B cell (primary cell): ENCODE measurements at places on chromosomes 16 and 17.

DNA sequence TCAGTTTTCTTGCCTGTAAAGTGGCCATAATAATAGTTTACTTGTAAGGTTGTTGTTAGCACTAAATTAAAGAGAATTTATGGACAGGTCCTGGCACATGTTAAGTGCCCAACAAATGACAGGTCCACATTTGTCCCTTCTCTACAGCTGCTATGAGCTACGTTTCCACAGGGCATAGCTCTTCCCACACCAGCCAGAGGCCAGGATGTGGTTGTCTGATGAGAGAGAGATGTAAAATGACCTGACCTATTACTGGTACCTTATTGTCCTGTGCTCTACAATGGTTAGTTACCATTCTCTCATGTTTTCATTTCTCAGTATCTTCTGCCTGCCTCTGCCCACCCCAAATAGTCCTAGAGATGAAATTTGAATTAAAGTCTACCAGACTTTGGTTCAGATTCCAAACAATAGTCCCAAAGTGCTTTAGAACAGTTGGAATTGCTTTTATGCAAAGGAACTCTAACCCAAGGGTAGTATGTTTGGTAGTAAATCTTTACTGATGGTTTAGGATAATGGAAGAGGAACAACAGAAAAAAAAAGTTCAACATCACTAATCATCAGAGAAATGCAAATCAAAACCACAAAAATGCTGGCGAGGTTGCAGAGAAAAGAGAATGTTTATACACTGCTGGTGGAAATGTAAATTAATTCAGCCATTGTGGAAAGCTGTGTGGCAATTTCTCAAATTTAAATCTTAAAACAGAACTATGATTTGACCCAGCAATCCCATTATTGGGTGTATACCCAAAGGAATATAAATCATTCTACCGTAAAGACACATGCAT lies 57.1 kb upstream of the ANKFN1 start:
- no peak for DNase-seq

DNA sequence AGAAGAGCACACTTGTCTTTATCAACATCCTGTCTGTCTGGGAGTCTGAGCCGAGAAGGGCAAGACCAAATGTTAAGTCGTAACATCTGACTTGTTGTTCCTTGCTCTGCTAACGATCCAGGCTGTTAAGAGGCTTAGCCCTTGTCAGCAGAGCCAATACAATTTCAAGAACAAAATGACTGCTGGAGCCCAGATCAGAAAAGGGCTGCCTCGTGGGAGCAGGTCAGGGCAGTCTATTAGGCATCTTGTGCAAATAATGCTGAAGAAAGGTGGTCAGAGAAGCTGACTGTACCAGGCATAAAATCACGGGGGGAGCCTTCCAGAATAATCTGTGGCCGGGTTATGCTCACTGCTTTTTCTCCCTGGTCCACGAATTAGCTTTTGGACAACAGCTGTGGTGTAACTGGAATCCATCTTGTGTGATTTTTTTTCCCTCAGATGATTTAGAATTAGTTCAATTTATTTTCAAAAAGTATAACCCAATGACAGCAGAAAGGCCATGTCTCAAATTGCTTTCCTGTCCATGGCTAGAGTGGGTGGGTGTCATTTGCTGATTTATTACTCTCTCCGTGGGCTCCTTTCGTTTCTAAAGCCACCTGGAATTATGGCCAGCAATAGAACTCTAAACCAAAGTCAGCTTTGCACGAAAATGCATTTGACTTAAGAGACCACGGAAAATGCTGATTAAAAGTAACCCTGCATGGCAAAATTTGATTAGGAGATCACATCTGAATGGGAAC lies 221.1 kb upstream of the HSBP1 start:
- no peak for DNase-seq

GRCh38 chr16:86634292-86634691 lies 55.9 kb downstream of the FOXL1 start:
- DNase-seq: no peak

DNA sequence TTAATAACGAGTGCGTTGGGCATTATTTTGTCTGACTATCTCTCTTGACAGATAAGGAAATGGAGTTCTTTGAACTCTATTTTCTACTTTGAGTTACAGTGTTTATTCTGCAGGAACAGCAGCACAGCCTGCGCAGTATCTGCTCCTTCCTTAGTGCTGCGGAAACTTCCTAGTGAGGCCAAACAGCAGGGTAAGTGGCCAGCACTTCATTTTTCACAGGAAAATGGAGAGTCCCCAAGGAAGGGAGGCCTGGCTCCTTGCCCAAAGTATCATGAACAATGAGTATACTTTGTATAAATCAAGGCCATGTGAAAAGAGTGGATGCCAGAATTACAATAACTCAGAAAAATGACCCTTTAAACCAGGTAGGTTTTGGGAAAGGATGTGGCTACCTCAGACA lies 140.6 kb downstream of the VPS53 start:
- no peak for DNase-seq

- DNase-seq: no peak
These were observed 125.2 kb upstream of the SDK2 start for GRCh38 chr17:73769479-73769878.

DNA sequence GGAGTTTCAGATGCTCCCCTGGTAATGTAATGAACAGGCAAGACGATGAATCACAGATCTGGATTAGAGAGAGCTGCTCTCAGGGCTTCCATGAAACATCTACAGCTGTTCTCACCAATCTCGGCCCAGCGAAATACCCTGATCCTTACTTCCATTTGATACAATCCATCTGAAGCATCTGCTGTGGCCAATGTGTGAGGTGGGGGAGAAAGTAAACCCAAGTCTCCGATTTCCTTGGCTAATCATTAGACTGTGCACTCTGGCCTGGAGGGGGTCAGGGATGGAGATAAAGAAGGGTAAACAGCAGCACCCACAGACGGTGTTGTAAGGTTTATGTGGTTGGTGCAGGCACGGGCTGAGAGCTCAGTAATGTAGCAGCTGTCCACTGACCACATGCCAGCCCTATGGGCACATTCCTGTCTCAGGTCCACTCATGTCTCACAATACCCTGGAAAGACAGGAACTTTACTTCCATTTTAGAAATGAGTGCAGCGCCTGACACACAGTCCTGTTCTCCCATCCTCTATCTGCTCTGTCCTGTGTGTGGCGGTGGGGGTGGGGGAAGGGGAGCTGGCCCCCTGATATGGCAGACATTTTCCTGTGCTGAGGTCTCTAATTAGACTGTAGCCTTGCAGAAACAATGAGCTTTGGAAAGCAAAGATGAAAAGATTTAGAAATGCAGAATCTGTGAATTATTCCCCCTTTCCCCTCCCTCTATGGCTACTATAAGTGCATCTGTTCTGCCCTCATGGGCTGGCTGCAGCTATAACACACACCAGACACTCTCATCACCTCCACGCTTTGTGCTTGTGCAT lies 48.3 kb upstream of the ERN1 start:
- no peak for DNase-seq

DNA sequence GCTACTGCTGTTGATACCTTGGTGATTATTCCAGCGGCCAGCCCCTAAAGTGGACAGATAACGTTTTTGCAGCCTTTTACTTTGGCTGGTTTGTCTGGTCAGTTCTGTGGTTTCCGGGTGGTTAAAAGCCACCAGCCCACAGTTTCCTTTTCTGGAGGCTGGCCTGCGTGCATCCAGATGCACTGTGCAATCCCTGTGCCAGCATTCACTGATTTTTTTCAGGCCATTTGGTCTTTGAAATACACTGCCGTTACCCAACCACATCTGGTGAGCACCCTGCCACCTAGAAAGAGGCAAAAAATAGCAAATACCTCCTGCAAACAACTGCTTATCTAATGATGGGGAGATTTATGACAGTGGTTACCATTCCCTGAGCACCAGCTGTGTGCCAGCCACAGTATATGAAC lies 797 bp downstream of the NUDT7 start:
- DNase-seq: no peak

DNA sequence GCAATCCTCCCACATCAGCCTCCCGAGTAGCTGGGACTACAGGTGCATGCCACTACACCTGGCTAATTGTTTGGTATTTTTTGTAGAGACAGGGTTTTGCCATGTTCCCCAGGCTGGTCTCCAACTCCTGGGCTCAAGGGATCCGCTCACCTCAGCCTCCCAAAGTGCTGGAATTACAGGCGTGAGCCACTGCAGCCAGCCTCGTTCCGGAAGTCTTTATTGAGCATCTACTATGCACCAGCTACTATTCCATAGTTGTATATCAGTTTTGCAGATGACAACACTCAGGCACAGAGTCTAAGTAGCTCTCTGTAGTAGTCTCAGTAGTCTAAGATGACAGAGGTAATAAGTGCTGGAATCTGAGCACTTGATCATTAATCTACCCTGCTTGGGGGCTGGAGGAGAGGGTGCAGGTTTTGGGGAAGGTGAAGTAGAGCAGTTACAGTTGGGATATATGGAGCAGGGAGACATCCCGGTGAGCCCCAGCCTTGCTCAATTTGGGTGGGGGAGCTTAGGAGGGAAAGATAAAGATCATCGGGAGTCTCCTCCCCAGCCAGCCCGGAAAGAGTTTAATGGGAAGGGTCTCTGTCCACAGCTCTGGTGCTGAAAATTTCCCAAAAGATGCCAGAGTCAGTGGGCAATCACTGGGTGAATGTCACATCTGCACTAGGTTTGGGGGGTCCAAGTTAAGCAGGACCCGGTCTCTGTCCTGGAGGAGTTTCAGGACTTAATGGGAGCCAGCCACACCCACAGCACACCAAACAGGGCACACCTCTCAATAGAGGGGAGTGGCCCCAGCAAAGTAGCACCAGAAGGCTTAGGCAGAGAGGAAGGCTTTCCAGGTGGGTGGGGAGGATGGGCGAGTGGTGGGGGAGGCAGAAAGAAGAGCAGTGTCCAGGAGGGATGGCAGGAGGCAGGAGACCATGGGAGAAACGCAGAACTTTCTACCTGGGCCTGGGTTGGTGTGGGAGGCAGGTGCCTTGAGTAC lies 1.7 kb downstream of the OTOP3 start:
- DNase-seq: no peak

DNA sequence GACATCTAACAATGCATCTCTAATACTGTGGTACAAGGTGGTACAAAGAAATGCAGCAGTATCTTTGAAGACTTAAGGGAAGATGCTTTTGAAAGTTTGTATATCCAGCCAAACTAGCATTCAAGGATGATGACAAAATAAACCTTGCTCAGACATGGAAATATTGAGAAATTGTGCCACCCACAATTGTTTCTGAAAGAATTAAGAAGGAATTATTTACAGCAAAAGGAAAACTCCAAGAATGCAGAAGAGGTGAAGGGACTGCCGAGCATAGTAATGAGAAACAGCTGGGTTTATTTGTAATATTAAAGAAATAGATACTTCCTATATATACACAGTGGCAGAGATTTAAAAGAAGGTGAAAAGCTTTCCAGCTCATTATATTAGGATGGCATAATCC lies 29.5 kb downstream of the PMFBP1 start:
- DNase-seq: no peak

DNA sequence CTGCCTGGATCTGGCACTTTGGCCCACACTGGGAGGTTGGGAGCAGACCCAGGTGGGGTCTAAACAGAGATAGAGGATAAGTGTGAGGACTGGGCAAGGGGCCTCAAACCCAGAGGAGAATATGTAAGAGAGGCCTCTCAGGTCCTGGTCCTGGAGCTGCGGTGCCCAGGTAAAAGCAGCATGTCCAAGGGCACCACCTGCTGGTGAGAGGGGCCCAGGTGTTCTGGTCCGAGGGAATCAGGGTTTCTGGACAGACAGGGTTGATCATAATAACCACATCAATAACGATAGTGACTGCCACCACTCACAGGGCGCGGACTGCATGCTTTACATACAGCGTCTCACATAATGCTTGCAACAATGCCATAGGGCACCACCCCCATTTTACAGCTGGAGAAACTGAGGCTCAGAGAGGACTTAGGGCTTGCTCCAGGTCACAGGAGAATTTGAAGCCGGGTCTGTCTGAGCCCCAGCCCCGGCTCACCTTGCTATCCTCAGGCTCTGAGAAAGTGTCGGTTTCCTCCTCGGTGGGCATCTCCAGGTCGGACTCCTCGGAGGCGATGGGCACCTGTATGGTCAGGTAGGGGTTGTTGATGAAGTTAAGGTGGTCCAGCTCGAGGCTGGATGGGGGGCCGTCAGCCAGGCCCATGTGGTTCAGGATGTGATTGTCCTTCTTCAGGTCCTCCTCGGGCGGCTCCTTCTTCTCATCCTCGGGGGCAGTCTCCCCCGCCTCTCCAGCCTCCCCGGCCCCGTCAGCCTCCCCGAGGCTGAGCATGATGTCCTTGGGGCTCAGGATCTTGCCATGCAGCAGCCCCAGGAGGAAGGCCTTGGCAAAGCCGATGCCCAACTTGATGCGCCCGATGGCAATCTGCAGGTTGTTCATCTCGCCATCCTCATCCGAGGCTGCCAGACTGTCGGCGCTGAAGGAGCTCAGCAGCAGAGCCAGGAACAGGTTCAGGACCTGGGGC lies 19.1 kb upstream of the CD79B start:
- DNase-seq: peak; percentile 80

GRCh38 chr17:15492791-15493692 lies 25.6 kb upstream of the CDRT4 start:
- DNase-seq: no peak

GRCh38 chr16:72508191-72508590 lies 336.2 kb upstream of the PMFBP1 start:
- DNase-seq: no peak

DNA sequence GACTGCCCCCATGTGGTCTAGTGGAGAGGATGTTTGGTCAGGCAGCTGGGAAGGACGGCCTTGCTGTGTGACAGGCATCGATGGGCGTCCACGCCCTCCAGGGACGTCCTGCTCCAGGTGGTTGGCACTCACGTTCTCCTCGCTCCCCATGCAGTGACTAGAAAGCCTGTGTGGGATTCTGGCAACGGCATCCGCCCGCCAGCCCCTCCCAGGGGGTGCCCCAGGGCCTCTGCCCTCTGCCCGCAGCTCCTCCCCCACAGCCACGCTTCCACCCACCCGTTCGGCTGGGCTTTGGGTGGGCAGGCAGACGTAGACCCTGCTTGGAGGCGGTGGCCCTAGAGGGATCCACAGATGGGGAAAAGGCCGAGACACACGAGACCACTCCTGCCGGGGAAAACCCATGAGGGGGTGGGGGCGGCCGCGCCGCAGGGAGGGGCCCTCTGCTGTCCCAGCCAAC lies 4.7 kb upstream of the IL17C start:
- no peak for DNase-seq

GRCh38 chr17:66416207-66416940 lies 114.0 kb downstream of the PRKCA start:
- no peak for DNase-seq

GRCh38 chr16:22646948-22647556 lies 136.4 kb downstream of the NPIPB5 start:
- no peak for DNase-seq

- no peak for DNase-seq
These were observed 41.1 kb downstream of the TNRC6C start for GRCh38 chr17:77999413-78000173.

DNA sequence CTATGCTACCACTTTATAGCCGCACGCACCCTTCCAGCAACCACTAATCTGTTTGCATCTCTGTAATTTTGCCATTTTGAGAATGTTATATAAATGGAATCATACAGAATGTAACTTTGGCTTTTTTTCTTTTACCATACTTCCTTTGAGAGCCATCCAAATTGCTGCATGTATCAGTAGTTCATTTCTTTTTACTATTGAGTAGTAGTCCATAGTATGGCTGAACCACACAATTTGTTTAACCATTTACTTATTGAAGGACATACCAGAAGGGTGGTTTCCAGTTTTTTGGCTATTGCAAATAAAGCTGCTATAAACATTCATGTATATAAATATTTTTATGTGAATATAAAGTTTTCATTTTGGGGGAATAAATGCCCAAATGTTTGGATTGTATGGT lies 8.8 kb downstream of the TENT4B start:
- no peak for DNase-seq

- DNase-seq: no peak
These were observed 72.3 kb downstream of the C17orf67 start for GRCh38 chr17:56761387-56761786.

- DNase-seq: no peak
These were observed 5.9 kb downstream of the LITAFD start for GRCh38 chr16:8887952-8888560.
